Erythroblast (primary cell): ENCODE measurements at places on chromosomes 6 and 20.

- DNase-seq, result peak; percentile 94
Measured at GRCh38 chr20:53594068-53595017, 704 bp upstream of the ZNF217 start.

DNA sequence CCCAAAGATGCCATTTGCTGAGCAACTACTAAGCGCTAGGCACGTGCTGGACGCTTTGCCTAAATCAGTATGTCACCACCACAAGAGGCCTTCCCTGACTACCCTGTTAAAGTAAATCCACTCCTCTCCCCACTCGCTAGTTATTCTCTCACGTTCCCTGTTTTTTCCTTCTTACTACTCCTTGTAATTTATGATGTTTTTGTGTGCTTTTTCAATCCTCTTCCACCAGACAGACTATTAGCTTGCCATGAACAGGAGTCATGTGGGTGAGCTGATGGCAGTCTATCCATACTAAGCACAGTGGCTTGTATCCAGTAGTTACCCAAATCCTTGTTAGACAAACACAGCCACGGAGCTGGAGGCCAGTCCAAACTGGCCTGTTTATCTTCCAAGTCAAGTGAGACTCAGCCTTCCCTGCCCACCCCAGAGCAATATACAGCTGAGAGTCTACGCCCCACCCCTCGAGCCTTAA, 41.2 kb downstream of the C6orf132 start:
- peak; percentile 46 for DNase-seq

- DNase-seq, result peak; percentile 19
Measured at GRCh38 chr6:132478674-132479073, 34.2 kb downstream of the STX7 start.

DNA sequence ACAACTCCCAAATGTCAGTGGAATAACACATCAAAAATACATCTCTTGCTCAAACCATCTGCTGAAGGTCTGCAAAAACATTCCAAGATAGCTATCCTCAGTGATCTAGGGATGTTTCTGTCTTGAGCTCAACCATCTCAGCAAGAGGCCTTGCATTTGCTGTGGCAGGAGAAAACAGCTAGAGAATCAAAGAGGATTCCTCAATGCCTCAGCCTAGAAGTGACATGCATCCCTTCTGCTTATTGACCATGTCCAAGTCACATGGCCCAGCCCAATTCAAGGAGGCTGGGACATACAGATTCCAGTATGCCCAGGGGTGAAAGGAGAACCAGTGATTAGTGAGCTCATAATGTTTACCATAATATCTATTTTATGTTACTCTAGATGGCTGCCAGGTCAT, 269.5 kb downstream of the PLCB1 start:
- no peak for DNase-seq

GRCh38 chr20:33594743-33595142, 67.4 kb upstream of the C20orf144 start:
- no peak for DNase-seq

DNA sequence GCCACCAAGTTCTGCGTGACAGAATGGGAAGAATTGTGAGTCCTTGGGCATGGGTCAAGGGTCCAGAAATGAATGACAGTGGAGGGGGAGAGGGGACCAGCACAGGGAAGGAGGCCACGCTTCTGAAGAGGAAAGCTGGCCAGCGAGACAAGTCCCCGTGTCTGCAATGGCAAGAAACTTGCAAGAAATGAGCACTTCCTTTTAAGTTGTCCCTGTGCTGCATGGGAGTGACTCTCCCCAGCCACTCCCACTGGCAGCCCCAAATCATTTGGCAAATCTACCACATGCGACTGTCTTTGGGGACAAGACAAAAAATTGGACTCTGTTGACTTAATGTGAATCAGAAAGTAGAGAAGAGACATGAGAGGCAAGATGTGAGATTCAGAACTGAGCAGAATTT, 242.2 kb upstream of the RREB1 start:
- peak; percentile 30 for DNase-seq

GRCh38 chr6:57173056-57173885, 1.1 kb downstream of the BAG2 start:
- peak; percentile 64 for DNase-seq

GRCh38 chr6:134464690-134465411, 146.9 kb upstream of the SGK1 start:
- DNase-seq, result no peak

DNA sequence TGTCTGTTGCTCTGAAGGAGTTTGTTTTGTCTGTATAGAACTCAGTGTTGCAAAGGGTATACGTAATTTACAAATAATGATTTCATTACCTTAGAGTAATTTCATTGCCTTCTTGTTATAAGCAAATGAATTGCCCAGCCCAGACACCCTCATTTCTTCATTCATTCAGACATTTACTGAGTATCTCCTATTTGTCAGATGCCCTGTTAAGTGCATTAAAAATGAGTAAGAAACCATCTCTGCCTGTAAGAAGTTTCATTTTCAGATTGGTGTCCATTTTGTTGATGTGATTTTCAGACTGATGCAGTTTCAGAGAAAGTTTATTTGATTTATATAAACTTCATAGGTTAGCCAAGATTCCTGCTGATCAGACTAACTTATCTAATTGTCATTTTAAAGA, 429.3 kb downstream of the PHF3 start:
- DNase-seq, result no peak

GRCh38 chr20:43789593-43789992, 62.8 kb upstream of the GTSF1L start:
- no peak for DNase-seq

- DNase-seq, result no peak
Measured at GRCh38 chr6:169379495-169380070, 125.9 kb upstream of the THBS2 start.

- DNase-seq, result no peak
Measured at GRCh38 chr6:32613475-32613874, 23.7 kb upstream of the HLA-DQA1 start.

DNA sequence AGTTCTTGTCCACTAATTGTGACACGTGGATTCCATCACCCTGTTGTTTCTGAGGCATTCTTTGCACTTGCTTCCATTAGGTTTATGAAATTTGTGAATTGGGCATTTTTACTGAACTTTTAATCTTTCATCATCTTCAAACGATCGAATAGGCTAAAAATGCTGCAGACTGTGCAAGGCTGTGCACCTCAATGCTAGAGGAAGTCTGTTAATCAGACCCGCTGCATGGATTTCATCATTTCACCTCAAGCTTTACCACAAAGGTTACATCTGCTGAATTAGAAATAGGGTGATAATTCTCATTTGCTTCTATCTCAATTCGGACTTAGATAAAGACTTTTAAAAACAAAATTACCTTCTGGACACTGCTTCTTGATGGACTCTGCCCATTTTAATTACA, 27.8 kb upstream of the F13A1 start:
- DNase-seq, result no peak

DNA sequence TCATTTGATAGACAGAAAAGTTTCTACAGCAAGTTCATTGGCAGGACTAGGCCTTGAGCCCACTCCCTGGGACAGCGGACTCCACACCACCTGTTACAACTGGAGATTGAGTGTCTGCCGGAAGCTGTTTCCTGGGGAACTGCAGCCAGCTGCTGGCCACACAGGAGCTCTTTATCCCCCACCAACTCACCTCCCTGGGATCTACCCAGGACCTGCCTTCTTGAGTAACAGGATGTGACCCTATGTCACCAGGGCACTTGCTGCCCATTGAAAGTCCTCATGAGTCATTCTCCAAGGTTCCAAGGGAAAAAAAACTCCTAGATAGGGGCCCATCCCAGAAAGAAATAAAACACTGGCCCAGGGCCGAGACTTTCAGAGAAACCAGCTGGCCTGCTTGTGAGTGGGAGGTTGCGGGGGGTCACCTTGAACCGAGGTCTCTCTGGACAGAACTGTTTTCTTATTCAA, 37.4 kb upstream of the SLC9A8 start:
- DNase-seq, result no peak

DNA sequence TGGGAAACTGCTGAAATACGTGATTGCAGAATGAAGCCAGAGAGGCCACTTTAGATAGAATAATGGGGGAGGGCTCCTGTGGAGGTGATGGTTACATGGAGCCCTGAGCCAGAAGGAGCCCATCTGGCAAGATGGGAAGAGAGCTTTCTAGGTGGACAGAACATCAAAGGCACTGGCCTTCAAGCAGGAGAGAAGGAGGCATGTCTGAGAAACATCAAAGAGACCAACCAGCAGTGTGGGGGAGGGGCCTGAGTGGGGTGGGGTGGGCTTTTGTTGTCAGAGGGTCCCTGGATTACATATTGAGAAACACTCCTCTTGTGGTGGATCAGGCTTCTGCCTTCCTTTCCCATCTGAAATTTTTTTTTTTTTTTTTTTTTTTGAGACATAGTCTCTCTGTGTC, 1.9 kb upstream of the KCNG1 start:
- no peak for DNase-seq

- DNase-seq, result no peak
Measured at GRCh38 chr20:24721891-24722568, 227.0 kb upstream of the CST7 start.

DNA sequence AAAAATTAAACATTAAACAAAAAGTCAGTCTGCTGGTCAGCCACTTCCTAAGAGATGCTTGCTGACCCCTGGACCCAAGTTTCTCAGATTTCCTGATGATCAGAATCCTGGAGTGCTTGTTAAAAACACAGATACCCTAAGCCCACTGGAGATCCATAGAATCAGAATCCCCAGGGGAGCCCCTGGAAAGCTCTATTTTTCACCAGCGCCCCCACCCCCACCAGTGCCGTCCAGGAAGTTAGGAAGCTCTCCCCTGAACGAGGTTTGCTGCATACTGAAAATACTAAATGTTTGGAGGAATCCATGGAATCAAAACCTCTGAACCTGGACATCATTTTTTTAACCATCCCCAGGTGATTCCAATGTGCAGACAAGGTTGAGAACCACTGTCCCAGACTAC, 69.2 kb downstream of the BFSP1 start:
- no peak for DNase-seq

DNA sequence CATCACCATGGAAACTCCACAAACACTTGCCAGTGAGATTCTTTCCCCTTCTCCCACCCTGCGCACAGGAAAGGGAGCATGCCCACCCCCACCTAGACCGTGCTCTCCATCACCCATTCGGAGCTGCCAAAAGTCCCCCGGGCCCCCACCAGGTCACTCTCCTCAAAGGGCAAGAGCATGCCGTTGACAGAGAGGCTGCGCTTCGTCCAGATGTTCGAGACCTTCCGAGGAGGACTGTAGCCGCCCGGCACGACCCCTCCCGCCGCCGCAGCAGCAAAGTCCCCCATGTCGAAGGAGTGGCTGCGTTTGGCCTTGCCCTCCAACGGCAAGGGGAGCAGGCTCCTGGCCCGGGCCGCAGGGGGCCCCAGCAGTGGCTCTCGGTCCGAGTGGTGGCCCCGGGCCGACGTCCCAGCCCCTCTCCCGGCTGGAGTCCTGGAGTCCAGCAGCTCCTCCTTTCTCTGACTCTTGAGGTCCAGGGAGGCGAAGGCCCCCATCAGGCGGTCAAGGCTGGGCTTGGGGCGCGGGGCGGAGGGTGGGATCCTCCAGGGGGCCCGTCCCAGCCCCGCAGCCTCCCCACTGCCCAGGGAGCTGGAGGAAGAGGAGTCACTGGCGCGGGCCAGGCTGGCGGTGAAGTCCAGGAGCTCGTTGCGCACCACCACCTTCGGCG, 195.2 kb downstream of the LRFN2 start:
- DNase-seq, result no peak

GRCh38 chr6:74671558-74672025, 534.3 kb downstream of the COL12A1 start:
- DNase-seq, result no peak

- DNase-seq, result peak; percentile 82
Measured at GRCh38 chr6:37381579-37381978, 27.8 kb downstream of the RNF8 start.

GRCh38 chr20:43448748-43449535, 8.8 kb upstream of the SRSF6 start:
- peak; percentile 37 for DNase-seq

- DNase-seq, result no peak
Measured at GRCh38 chr6:45185403-45186251, 142.5 kb upstream of the RUNX2 start.

DNA sequence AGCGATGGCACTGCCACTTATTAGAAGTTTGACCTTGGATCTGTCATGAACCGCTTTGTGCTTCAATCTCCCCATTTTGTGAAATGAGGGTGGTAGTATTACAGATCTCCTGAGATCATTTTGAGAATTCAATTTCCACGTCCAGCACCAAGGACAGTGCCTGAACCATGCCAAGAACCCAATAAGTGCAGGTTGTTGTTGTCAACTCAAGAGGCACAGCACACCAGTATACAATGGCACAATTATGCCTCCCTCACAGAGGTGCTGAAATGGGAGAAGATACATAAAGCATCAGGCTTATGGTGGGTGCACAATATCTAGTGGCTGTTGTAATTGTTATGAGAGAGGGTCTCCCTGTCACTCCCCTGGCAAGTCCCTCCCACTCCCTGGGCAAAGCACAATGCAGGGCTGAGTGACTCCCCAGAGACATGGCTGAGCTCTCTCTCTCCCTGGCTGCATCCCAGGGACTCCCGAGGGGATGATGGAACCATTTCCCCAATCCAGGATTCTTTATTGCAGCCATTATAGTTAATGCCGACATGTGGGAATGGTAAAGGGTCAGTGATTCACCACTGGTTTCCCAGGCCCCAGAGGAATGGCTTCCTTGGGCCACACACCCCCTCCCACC, 78.7 kb downstream of the CDH22 start:
- DNase-seq, result no peak

- DNase-seq, result peak; percentile 64
Measured at GRCh38 chr20:59939879-59940128, 301 bp downstream of the PPP1R3D start.

DNA sequence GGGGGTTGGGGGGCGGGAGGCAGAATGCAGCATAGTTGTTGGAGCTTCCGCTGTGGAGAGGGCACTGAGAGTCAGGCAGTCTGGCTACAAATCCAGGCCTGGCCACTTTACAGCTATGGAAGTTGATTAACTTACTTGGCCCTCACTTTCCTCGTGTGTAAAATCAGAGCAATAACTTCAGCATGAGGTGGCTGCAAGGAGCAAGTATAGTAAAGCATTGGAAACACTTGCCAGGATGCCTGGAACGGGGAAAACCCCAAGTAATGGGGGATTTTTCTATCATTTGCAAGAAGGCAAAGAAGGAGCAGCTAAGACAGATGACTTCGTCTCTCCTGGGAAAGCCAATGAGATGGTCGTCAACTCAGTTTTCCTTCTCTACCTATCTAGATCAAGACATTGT, 35.8 kb downstream of the AGPAT4 start:
- no peak for DNase-seq

DNA sequence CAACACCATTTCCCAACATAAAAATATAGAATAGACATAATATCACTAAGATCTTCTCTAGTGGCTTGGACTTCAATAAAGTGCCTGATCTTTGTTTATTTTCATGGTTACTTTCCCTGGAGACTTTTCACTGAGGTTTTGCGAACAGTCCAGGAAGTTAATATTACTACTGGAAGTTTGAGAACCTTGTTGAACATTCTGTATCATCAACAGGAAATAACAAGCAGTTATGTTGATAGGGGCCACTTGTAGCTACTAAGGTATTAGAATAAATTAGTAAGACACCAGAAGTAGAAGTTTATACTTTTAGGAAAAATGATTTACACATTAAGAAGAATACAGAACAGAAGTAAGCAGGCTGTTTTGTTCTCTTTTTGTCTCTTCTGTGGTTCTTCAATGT, 180.2 kb downstream of the TFAP2B start:
- DNase-seq, result no peak
